ENCODE measurements at places on chromosomes 3 and 15.

DNA sequence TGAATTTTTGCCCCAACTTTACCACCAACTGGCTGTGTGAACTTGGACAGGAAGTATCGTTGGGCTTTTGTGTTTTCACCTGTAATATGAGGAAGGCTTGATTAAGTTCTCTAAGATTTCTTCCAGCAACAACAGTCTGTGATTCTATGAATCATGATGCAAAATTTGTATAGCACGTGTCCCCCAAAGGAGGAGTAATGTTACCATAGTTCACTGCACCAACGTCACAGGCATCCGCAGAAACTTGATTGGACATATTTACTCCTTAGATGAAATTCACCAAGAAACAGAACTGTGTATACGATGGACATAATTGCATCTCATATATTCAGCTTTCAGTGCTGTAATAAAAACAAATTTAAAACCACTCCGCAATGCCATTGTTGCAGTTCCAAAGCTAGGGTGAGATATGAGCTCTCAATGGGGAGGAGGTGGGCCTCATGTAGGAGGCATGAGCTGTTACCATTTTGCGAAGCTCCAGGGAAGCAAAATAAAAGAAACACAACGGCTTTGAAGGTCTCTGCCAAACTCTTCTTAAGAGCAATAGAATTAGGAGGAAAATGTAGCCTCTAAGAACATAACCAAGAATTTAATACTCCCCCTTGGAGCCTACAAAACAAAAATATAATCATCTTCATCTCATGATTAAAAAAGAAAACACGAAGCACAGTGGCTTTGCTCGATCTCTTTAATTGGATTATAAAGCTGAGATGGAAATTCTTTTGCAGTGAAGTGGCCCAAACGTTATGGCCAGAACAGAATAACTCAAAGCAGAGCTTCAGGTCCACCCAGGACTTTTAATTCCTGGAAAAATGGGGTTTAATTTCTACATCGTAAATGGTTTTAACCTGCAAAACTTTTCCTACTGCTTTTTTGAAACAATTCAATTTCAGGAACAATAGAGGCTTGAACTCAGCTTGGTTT is 80.7 kb downstream of the CHST2 start:
- no peak for DNase-seq

DNA sequence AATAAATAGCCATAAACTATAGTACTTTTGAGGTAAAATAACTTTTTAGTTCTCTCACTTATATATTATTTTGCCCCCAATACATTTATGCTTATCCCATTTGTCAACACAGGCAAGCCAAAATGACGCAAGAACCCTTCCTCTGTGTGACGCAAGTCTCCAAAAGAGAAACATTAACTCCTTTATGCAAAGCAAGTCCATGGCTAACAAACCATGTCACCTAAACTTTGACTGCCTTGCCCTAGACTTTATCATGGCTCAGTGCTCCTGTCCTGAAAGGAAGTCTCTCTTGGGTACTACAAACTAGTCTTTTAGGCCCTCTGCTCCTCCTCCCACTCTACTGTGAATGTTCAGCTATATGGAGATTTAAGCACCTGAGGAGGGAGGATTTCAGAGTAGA is 230.5 kb downstream of the UNC13C start:
- DNase-seq: no peak

- no peak for DNase-seq
Observed at GRCh38 chr3:51748327-51748726, 30.7 kb downstream of the IQCF6 start.

- DNase-seq: no peak
Observed at GRCh38 chr15:75025107-75025506, 1.7 kb downstream of the PPCDC start.

DNA sequence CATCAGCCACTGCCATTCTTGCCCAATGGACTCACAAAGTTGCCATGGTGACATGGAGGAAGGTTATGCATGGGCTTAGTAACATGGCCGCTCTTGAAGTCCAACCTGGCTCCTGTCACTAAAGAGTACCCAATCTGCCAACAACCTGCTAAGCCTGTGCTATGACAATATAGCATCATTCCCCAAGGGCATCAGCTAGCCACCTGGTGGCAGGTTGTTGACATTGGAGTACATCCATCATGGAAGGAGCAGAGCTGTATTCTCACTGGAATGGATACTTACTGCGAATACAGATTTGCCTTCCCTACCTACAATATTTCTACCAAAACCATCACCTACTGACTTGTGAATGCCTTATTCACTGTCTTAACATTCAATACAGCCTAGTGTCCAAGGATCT is 138.9 kb upstream of the RORA start:
- no peak for DNase-seq

GRCh38 chr3:97712919-97713318 is 51.6 kb upstream of the ARL6 start:
- no peak for DNase-seq

- no peak for DNase-seq
Observed at GRCh38 chr3:16024548-16024947, 149.9 kb upstream of the GALNT15 start.

GRCh38 chr3:46092702-46093080 is 65.4 kb upstream of the XCR1 start:
- DNase-seq: no peak

GRCh38 chr15:40386480-40386879 is 4.0 kb downstream of the KNSTRN start:
- no peak for DNase-seq

DNA sequence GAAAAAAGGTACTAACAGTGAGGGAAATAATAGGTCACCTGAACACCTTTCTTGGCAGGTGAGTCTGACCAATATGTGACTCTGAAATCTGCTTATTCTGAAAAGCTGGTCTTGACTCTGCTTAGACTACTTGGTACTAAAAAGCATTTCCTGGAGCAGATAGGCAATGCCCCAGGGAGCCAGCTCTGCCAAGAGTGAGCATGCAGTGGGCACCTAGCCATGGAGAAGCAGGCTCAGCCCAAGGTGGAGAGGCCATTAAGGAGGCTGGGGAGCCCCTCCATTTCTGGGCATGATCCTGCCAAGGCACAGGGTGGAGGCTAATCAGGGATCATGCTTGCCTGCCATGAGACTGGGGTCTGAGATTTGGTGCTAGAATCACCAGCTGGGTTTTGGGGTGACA is 1.6 kb upstream of the LTF start:
- DNase-seq: no peak

DNA sequence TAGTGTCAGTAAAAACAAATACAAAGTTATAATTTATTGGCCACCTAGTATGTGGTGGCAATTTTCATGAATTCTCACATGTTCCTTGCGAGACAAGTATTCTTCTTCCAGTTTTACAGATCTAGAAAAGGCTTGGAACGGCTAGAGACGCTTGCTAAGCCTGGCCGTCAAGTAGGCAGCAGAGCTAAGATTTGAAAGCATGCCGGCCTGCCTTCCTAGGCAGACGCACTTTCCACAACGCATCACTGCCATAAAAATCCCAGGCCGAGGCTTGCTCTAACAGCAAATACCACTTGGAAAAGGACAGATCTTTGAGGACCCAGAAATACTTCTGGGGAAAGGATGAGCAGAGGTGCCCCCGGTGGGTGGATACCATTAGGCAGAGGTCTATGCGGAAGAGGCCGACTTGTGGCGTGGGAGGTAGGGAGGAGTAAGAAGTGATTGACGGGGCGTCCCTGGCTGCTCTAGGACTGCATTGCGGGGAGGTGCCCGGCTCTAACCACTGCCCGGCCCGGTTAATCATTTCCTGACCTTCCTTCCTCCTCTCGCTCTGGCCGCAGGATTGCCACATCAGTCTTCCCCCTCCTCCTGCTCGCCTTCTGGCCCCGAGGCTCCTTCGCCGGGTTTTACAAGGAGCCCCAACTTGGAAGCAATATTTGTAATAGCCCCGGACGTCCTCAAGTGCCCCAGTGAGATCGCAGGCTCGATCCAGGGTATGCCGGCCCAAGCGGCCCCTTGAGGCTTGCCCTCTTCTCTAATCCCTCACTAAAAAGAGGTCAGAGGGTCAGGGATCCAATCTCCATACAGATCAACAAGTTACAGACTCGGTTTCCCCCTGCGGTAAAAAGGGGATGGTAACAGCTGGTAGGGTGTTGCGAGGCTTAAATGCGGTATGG is 1.3 kb upstream of the USP3 start:
- DNase-seq: no peak

DNA sequence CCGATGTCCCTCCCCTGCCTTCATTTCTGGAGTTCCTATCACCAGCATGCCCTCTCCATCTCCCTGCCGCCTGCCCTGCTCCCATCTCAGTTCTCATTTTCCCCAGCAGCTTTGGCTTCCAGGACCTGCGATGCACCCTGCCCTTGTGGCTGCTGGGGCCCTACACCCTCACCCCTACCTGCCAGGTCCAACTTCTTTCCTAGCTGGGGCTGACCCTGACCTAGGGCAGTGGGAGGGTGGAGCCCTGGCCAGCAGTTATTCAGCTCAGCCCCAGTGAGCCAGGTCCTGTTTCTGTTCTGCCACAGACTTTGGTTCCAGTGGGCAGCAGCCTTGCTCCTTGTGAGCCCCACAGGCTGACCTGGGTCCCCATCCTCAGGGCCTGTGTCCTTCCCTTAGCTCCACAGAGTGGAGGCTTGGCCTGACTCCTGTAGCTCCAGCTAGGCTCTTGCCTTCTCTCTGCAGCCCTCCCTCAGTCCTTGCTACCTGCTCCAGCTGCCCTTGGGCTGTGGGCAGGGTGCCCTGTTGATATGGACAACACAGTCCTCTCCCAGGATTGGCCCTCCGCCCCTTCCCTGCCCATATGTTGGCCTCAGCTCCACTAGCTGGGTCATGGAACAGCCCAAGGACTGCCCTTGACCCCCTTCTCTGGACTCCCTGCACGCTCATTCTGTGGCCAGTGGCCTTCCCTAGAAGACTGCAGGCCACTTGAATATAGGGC is 34.7 kb upstream of the PDE8A start:
- DNase-seq: no peak

DNA sequence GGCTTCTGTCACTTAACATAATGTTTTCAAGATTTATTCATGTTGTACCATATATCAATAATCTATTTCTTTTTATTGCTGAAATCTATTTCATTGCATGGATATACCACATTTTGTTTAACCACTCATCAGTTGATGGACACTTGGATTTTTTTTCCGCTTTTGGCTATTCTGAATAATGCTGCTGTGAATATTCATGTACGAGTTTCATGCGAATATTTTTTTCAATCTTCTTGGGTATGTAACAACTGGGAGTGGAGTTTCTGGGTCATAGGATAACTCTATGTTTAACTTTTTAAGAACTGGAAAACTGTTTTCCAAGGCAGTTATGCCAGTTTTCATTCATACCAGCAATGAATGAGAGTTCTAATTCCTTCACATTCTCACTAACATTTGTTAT is 21.7 kb upstream of the GPR160 start:
- no peak for DNase-seq

- DNase-seq: no peak
Observed at GRCh38 chr3:3615533-3615932, 183.7 kb upstream of the LRRN1 start.

GRCh38 chr3:11534793-11535101 is 109.0 kb downstream of the VGLL4 start:
- DNase-seq: no peak

Measured in NCI-H1930 (cell line).